ENCODE measurements at places on chromosomes 2 and 18. TPM values are rescaled to one million over a fixed set of nuclear protein-coding genes. Genes with fewer than 3 reads are reported as not detected.
A peak's percentile ranks its signal among the peaks of the same experiment; 100 is the strongest.

Gene TRABD2A
- total RNA-seq = 2.4 TPM

DNA sequence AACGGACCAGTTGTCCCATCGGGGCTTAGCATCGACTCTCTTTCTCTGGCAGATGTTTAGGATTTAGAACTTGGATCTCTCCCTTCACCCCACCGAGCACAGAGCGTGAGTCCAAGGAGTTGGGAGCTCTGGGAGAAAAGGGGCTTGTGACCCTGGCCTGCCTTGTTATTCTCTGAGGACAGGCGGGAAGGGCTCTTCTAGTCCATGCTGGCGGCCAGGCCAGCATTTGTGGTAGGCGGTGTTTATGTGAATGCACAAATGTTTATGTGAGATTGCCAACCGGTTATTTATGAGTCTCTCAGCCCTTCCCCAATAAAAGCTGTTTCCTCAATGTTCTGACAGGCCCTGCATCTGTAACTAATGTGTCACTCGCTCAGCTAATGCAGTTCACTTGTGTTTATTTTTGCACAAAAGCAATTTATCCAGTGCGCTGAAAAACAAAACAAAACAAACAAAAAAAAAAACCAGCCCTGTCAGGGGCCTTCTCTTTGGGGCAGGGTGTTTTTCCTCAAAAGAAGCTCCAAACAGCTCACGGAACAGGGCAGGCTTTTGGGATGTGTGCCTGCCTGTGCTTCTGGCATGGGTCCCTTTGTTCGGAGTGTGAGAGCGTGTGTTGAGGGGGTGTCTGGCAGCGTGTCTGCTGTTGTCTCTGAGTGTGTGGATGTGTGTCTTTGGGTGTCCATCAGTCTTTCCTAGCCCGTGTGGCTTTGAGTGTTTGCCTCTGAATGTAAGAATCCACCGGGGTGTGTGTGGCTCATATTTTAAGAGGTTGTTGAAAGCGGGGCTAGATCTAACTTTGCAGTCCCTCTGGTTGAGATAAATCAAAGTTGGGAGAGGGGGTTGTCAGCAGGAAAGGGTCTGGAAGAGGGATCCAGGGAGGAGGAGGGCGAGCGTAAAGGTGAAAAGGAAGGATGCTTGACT lies 52.8 kb upstream of the HAAO start:
- DNase-seq = peak; percentile 77
- H3K4me1 ChIP-seq = peaks cover 63% of the 10 kb centered on the region
- H3K27ac ChIP-seq = peak overlapping the region; percentile 68
- no peak overlapping the region for H3K4me3 ChIP-seq
- H3K27me3 ChIP-seq = no peaks in the 10 kb centered on the region
- H3K36me3 ChIP-seq = no peaks in the 10 kb centered on the region

DNA sequence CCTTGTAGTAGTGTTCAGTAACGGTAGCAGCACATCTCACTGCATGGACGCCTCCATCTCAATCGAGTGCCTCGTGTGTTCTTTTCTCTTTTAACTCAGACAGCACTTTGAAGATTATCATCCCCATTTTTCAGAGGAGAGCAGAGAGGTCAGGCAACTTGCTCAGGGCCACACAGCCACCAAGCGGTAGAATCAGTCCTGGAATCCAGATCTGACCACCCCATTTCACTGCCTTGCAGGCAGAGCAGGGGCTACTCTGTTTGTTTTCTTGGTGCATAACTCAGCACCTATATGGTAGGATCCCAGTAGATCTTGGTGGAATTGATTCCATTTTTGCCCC lies 129.5 kb downstream of the SMAD7 start:
- no peak overlapping the region for H3K27ac ChIP-seq
- DNase-seq = no peak
- H3K4me1 ChIP-seq = peaks cover 9% of the 10 kb centered on the region
- H3K4me3 ChIP-seq = no peak overlapping the region
- no peaks in the 10 kb centered on the region for H3K27me3 ChIP-seq

DNA sequence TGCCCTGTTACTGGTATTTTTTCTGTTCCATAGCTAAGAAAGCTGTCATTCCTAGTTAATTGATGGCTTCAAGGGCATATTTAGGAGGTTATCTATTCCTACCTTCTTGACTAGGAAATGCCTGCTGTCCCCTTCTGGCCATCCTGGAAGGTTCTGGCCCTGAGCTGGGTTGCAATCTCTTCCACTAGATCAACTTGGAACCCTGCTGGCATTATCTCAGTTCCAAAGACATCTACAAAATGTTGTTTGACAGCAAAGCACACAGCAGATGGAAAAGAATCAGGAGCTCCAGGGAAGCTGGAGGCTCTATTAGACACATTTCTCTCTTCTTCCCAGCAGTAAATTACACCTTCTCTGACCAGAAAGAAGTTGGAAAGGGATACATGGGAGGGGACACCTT lies 192.1 kb downstream of the ARHGAP28 start:
- no peak overlapping the region for H3K4me3 ChIP-seq
- no peaks in the 10 kb centered on the region for H3K36me3 ChIP-seq
- H3K27ac ChIP-seq = no peak overlapping the region

All from suprapubic skin (tissue), 4 donors.